ENCODE measurements at places on chromosomes 1 and 21.

GRCh38 chr1:220044678-220045355 is 1.5 kb downstream of the EPRS1 start:
- no peak for DNase-seq

GRCh38 chr1:191460234-191460633 is 698.0 kb upstream of the RGS18 start:
- DNase-seq: no peak

DNA sequence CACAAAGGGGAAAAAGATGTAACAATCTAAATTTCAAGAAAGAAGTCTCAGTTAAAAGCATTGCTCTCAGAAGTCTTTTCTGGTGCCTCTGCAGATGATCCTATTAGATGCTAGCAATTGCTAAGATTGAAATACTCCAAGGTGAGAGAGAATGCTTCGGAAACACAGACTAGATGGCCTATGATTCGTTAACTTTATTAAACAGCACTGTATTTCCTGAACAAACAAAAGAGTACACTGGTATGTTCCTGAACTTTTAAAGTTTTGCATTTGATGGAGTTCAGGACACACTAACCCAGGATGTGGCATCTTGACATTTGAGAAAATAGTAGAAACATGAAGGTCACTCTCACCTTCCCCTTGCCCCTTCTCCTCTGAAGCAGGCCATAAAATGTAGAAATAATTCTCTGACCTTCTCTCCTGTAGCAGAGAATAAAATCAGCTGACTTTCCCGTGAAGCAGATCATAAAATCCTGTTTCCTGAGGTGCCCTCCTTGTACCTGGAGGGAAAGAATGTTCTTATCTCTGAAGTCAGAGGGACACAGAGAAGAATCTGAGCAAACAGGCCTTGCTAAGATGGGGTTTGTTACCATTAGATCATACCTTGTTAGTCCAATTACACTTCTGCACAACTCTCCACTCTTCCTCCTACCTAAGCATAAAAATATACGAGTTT is 142.9 kb upstream of the USP25 start:
- no peak for DNase-seq

DNA sequence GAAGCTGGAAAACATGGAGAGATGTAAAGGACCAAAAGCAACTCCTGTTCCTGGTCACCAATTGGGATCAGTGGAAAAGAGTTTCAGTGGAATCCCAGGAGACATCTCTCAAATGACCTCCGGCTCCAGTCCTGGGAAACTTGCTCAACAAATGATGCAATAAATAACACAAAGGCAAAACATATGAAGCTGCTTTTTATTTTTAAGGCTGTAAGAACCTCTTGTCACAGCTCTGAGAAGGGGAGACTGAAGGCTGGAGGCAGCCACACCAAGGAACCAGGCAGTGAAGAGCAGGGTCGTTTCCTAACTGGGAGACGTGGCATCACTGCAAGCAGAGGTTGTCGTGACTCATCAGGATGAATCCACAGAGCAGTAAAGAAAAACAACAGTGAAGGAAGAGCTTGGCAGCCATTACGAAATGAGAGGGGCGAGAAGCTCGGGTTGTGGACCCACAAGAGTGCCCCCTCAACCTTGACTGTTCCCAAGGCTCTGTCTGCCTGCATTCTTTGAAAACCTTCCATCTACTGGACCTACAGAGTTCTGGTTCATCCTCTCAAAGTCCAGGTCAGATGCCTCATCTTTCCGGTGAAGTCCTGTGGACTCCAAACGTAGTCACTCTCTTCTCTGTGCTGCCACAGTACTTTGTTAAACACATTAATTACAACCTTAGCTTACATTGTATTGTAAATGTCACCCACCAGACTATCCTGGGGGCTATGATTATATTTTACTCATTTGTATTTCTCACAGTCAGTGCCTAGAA is 32.1 kb downstream of the JAK1 start:
- no peak for DNase-seq

DNA sequence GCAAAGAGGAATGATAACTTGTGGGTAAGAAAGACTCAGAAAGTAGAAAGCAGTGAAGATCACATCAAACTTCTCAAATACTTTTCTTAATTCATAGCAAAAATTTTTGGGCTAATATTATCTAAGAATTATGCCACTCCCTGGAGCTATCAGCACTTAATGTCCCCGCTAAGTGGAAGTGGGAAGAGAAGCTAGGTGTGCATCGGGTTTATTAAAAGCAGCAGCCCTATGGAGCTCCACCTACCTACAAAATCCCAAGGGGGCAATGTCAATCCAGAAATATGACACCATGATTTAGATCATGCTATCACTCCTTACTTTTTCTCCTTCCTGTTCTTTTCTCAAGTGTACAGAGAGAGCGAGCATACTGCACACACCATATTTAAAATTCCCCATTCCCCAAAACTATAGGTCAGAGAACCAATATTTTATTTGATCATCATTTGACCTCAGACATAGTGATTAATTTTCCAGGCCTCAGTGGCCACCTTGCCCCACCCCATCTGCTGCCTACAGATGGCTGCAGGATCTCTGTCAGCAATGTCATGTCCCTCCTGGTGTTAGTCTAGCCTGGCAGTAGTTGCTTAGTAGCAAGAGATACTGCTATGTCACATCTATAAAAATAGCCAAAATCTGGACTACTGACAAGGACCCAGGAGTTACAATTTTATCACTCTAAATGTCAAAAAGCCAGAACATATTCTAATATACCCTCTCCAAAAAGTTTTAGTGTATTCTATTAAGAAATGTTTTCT is 66.6 kb downstream of the MAP3K21 start:
- no peak for DNase-seq

GRCh38 chr1:171295821-171296220 is 18.2 kb upstream of the FMO4 start:
- no peak for DNase-seq

DNA sequence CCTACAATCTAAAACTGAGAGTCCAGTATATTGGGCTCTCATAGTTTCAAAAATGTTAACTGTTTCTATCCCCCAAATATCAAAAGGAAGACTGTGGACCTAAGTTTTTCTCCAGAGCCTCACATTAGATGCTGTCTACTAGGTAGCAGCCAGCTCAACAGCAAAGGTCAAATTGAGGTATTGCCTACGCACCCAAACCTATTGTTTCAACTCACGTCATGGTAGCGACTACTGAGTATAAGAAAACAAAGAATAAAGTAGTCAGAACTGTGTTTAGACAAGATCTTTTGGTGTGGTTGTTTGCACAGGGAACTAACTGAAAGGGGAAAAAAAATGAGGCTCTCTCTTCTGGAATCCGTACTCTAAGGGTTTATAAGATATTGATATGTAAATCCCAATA is 173.2 kb downstream of the LBR start:
- DNase-seq: no peak

GRCh38 chr21:45088729-45089128 is 14.3 kb downstream of the ADARB1 start:
- no peak for DNase-seq

DNA sequence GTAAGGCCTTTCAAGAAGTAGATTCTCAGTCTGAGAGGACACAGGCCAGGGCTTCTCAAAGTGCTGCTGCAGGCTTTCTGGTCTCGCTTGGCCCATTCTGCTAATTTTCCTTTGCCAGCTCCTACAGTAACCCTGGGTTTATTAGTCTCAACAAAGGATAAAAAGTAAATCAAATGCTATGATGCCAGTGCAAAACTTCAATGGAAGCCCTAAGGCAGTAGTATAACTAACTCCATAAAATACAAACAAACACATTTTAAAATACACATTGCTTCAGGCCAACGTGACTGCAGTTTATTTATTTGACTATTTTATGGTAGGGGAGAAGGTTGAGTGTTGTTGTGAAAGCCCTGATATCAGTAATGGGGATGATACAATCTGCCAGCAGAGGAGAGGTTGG is 89.6 kb downstream of the NRDC start:
- no peak for DNase-seq

- no peak for DNase-seq
Measured at GRCh38 chr1:95383111-95383510, 149.1 kb downstream of the RWDD3 start.

DNA sequence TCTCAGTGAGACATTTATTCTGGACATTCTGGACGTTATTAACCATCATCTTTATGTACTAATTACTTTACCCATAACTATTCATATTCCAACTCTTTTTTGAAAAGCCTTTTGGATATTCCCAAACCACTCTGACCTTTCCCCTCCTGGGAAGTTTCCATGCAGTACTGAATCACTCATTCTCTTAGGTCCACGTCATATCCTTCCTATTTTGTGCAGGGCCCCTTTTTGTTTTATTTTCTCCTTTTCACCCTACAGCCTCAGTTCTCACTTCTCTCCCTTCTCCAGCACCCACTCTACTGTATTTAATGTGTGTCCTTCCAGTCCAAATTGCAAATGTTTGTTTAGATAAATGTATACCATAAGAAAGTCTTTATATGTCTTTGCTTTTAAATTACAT is 16.4 kb upstream of the ATP1A1 start:
- no peak for DNase-seq

DNA sequence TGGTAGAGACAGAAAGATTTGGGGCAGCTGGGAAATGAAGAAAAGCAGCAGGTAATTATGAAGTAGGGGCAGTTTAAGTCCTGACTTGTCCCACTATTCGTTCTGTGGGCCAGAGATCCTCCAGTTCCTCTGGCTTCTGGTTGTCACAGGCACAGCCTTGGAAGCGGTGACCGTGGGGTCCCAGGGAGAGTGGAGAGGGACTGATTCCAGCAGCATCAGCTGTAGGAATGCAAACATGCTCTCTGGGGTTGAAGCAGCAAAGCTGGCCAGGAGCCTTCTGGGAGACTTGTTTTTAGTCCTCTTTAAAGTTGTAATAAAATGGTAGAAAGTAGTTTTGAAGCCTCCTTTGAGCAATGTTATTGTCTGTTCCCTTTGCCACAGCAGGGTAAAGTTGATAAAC is 488.0 kb downstream of the LMO4 start:
- DNase-seq: no peak

DNA sequence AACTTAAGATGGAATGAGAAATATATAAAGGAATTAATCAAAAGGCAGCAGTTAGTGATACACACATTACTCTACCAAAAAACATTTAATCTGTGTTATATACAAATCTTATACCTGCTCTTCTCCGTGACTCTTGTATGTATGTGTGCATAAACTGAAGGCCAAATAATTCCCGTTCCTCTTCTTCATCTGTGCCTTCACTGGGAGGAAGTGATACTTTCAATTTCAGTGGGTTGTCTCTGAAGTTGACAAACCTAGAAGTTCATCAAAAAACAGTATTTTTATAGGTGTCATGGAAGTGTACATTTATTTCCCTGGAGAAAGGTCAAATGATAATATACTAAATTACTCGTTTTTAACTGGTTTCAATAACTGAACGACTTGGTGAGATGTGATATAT is 19.3 kb downstream of the TRMT13 start:
- DNase-seq: no peak

- DNase-seq: no peak
Measured at GRCh38 chr1:95068956-95069709, 3.6 kb downstream of the ALG14 start.

GRCh38 chr1:159646687-159647086 is 59.1 kb downstream of the APCS start:
- no peak for DNase-seq

- DNase-seq: no peak
Measured at GRCh38 chr1:35539824-35540261, 17.4 kb downstream of the KIAA0319L start.

- DNase-seq: no peak
Measured at GRCh38 chr1:10594595-10595223, 120.0 kb downstream of the PEX14 start.

DNA sequence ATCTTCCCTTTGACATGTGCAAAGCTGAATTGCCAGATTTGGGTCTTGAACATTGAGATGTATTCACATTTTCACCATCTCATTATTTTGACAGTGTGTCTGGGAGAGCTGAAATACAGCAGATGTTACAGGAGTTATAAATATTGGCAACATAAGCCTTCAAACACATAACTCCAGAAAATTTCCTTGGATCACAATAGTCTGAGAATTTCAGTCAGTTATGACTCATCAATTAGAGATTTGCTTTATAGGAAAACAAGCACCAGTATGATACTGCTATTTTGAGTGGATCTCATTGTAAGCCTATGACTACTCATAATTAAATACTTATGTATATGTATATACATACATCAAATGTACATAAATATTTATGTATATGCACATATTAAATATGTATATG is 1171.8 kb downstream of the AMY1C start:
- no peak for DNase-seq

DNA sequence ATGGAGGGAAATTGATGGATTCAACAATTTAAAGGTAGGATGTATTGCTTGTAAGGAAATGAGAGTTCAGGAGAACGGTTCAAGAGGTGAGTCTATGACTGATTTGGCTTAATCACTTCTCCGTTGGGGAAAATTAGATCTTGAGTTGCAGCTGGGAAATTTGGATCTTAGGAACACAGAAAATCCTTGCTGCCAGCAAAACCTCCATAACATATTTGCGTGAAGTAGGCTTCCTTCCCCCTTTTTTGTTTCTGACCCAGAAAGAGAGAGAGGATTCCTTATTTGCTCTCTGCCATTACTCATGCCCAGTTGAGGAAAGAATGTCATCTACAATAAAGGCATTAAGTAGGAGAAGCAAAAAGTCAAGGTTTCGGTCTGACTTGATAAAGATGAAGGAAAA is 73.5 kb upstream of the PDC start:
- DNase-seq: no peak

GRCh38 chr1:64969305-64970046 is 3.1 kb upstream of the JAK1 start:
- no peak for DNase-seq

GRCh38 chr1:156128654-156129597 is 14.4 kb downstream of the LMNA start:
- no peak for DNase-seq

DNA sequence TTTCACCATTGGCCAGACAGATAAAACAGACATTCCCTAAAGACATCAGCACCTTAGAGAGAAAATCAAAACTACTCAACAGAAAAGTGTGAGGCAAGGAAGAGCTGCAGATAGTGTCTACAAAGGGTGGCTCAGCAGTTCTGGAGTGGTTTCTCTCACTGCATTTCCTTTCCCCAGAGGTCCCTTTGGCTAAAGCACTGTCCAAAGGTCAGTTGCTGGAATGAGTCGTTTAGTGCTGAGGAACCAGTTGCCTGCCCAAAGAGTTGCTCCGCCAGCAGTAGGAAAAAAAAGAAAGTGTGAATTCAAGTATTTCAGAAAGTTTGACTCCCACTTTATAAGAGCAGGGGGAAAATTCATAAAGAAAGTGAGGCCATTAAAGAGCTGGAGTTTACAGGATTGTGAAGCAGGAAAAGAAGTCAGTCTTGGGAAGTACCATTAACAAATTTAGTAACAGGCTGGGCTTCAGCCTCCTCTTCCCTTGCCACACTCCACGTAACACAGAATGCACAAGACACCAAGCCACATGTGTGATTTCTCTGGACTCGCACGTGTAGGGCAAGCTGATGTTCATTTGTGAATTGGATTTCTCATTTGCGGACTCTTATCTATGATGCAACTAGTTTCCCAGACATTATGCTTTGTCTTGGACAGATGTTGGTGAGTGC is 122.2 kb downstream of the RUNX1 start:
- no peak for DNase-seq

- no peak for DNase-seq
Measured at GRCh38 chr1:10833630-10834557, 37.4 kb upstream of the CASZ1 start.

Data from stimulated activated CD8-positive, alpha-beta memory T cell treated with anti-CD3 and anti-CD28 coated beads, Interleukin-2, amount 100 ng/mL, for 1 hour (primary cell).